Dermis microvascular lymphatic vessel endothelial cell (primary cell): ENCODE measurements at places on chromosomes 7 and 10. TPM values are rescaled to one million over a fixed set of nuclear protein-coding genes. Genes with fewer than 3 reads are reported as not detected.

LYZL1 gene
- not detected in 2 replicates for total RNA-seq

DNA sequence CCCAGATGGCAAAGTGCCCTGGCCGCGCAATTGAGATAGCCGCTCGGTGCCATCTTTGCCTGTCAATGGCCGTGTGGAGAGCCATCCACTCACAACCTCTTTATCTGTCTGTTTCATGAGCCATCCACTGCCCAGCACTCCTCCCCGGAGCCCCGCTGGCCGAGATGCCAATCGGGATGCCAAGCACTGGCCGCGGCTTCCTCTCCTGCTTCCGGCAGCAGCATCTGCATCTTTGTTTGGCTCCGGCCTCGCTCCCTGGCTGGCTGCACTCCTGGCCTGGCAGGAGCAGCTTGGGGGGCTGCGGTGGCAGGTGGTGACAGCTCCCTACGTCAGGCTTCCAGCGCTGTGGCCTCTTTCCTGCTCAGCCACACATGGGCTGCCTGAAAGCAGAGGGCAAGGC, 231.7 kb downstream of the USP6NL start:
- no peak for DNase-seq

- no peak for DNase-seq
Measured at GRCh38 chr10:19014498-19014897, 34.1 kb upstream of the MALRD1 start.

- no peak for DNase-seq
Measured at GRCh38 chr10:100311298-100311697, 18.7 kb downstream of the PKD2L1 start.

- DNase-seq: peak; percentile 30
Measured at GRCh38 chr7:143882604-143883078, 19.3 kb downstream of the TCAF1 start.

- DNase-seq: no peak
Measured at GRCh38 chr10:119496273-119496672, 46.2 kb downstream of the RGS10 start.

DNA sequence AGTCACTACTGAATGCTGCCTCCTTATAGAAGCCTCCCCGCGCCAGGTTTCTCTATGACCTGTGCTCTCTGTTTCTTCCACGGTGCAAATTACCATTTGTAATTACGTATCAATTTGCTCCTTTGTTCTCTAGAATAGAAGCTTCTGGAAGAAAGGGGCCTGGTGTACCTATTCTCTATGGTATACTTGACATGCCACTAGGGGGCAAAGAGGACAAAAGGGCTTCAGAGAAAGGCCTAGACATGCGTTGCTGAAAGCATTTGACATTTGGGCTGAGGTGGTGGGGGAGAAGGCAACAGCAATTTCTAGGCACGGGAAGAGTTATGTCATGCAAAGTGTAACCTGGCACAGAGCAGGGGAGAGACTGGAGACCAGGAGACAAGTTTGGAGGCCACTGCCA, 148.7 kb downstream of the WDR11 start:
- DNase-seq: no peak

DNA sequence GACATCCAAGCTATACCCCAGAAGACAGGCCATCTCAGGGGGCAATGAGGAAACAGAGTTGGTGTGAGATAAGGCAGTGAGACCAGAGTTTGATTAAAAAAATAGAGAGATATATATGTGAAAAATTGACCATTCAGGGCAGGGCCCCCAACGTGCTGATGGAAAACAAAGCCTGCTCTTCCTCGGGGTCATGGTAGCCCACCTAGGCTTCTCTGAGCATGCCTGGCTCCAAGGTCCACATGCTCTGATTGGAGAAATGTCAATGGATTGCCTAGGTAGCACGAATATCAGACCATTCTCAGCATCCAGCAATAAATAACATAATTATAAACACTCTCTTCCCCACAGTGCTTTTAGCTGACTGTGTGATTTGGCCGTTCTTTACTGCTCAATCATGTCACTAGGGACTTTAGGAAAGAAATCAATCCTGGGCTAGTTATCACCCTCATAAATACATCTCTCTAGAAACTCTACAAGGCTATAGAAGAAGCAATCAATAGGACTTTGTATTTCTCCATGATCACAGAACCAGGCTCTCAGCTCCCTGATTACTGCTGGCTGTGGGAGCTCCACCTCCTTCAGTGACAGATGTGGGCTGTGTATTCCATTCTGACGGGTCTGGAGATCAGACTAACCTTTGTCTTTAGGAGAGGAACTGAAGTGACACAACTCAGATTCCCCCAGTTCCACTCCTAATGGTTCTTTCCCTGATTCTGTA, 766.4 kb downstream of the GRID1 start:
- no peak for DNase-seq

ZP3 gene
- total RNA-seq: 1.7 and 2.5 TPM in 2 replicates
